ENCODE measurements at places on chromosomes 5 and 9. TPM values are rescaled to one million over a fixed set of nuclear protein-coding genes. Genes with fewer than 3 reads are reported as not detected.

ASB6 gene
- polyA plus RNA-seq = 21.7 TPM

SPEF2 gene
- 1.5 TPM for polyA plus RNA-seq

CAMK4 gene
- polyA plus RNA-seq = 86.0 TPM

DNA sequence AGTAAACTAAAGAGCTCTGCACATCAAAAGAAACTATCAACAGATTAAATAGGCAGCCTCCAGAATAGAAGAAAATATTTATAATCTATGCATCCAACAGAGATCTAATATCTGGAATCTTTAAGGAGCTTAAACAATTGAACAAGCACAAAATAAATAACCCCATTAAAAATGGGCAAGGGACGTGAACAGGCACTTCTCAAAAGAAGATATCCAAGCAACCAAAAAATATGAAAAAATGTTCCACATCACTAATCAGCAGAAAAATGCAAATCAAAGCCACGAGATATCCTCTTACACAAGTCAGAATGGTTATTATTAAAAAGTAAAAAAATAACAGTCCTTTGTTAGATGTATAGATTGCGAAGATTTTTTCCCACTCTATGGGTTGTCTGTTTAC, 109.1 kb upstream of the TRPC7 start:
- no peaks in the 10 kb centered on the region for H3K27me3 ChIP-seq
- no peaks in the 10 kb centered on the region for H3K36me3 ChIP-seq
- no peak overlapping the region for H3K27ac ChIP-seq
- H3K4me1 ChIP-seq = no peaks in the 10 kb centered on the region
- no peak overlapping the region for H3K4me3 ChIP-seq
- no peak for DNase-seq

- H3K4me1 ChIP-seq = no peaks in the 10 kb centered on the region
- no peak overlapping the region for H3K27ac ChIP-seq
- H3K4me3 ChIP-seq = no peak overlapping the region
- no peaks in the 10 kb centered on the region for H3K27me3 ChIP-seq
- no peak for DNase-seq
Observed at GRCh38 chr5:73638344-73639095, 12.5 kb downstream of the ARHGEF28 start.

DNA sequence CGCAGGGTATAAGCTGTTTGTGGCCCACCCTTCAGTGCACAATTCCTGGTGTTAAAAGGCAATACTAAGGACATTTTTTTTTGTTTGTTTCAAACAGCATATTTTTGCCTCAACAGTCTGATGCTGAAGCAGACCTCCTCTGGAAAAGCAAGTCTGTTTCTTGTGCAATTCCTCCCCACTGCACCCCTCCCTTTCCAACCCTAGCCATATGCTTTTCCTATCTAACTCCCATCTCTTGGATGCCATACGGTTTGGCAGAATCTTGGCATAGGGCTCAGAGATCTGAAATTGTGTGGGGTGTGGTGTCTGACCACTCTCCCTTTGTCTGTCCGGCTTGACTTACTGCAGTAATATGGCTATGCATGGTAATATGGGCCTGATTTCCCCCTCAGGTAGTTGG, 161.6 kb downstream of the TMEM38B start:
- H3K4me3 ChIP-seq = no peak overlapping the region
- no peaks in the 10 kb centered on the region for H3K4me1 ChIP-seq
- H3K27me3 ChIP-seq = no peaks in the 10 kb centered on the region
- H3K36me3 ChIP-seq = no peaks in the 10 kb centered on the region
- no peak for DNase-seq

DNA sequence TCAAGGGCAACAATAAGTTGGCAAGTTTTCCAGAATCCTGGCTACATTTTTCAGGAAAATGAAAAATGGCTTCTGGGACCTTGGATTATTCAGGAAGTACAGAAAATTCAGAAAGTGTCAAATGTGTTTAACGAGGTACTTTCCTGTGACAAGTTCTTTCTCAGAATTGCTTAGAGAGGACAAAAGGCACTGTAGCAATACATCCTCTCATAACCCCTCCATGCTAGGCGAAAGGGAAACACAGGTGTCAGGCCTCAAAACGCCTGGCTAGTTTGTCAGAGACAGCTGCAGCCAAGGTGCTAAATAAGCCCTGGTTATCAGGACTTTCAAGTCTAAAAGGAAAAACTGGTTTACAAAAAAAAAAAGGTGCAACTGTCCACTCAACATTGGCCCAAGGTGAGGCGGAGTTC, 115.2 kb downstream of the GNAQ start:
- no peak for DNase-seq
- H3K27ac ChIP-seq = no peak overlapping the region
- H3K36me3 ChIP-seq = peaks cover 10% of the 10 kb centered on the region
- no peaks in the 10 kb centered on the region for H3K27me3 ChIP-seq

Data from CD4-positive, CD25-positive, alpha-beta regulatory T cell (primary cell).